ENCODE measurements at places on chromosomes 6 and 20.

DNA sequence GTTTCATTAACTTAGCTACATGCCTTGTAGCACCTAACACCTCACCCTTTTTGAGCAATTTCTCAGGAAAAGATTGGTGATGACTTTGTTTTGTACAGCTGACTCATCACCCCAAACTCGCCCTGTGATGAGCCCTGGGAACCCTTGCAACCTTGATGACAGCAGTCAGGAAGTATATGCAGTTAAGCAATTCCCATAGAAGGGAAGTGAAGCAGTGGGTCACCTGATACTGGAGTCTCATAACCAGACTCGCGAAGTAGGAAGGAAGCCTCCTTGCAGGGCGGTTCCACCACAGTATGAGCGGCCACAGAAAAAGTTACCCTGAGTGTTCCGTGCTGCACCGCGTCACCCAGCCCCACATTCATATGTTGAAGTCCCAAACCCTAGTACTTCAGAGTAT is 82.0 kb upstream of the EDN1 start:
- no peak for DNase-seq

GRCh38 chr6:105936972-105937371 is 149.2 kb upstream of the PRDM1 start:
- no peak for DNase-seq

DNA sequence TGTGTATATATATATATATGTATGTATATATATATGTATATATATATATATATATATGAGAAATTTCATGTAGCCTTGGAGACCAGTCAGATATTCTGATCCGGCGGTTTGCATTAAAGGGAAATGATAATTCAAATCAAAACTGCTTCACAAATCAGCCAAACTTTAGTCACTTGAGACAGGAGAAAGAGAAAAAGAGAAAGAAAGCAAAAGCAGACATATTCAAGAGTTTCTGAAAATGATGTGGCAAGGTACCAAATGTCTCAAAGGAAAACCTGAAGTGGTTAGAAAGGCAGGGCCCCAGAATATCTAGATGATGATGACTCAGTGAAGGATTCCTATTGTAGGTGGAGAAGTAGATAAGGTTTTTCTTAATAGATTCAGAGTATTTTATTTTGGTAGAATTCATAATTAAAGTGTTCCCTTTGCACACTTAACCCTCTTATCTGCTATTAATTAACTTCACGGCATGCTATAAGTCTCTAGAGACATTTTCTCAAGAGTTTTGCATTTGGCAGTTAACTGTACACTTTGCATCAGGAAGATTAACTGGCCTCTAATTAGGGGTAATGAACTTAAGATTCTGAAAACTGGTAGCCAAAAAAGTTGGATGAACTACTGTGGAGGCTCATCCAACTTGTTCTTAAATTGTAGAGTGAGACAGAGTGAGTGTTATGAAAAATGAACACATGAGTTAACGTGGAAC is 50.1 kb upstream of the ASF1A start:
- peak; percentile 35 for DNase-seq

GRCh38 chr20:57803508-57804005 is 93.7 kb upstream of the PMEPA1 start:
- DNase-seq, result no peak

GRCh38 chr6:43970913-43971775 is 156.1 kb downstream of the MRPL14 start:
- DNase-seq, result no peak

DNA sequence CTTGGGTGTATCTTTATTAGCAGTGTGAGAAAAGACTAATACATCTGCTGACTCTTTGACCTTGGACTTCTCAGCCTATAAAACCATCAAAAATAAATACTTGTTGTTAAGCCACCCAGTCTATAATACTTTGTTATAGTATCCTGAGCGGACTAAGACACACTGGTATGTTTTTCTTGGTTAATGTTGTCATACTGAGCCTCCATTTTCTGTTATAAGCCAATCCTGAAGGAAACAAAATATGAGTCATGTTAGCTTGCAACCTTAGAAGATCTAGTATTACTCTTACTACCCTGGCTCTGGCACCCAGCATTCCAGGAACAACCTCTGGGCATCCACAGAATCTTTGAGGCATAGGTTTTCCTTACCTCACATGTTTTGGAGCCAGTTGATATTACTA is 307.2 kb downstream of the FRK start:
- DNase-seq, result no peak

GRCh38 chr6:128078276-128078675 is 177.4 kb upstream of the THEMIS start:
- DNase-seq, result no peak

DNA sequence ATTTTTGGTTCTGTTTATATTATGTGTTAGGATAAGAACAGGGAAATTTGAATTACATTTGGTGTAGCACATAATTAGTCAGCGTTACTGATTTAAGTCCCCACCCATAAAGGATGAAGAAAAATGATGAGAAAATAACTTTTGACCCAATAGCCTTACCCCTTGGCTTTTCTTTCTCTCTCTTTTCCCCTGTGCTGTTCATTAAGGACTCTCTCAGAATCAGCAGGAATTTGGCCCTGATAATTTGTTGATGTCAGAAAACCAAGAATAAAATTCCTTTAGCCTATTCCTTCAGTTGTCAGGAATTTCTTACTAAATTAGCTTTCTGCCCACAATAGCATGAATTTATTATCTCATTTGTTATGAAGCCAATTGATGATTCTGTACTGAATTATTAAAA is 18.5 kb downstream of the PLCB1 start:
- no peak for DNase-seq

- peak; percentile 75 for DNase-seq
Observed at GRCh38 chr6:108874470-108875160, 26.4 kb downstream of the ARMC2 start.

- DNase-seq, result no peak
Observed at GRCh38 chr20:41176711-41177552, 39.6 kb downstream of the PLCG1 start.

- DNase-seq, result no peak
Observed at GRCh38 chr20:25351024-25351360, 39.6 kb downstream of the ABHD12 start.

DNA sequence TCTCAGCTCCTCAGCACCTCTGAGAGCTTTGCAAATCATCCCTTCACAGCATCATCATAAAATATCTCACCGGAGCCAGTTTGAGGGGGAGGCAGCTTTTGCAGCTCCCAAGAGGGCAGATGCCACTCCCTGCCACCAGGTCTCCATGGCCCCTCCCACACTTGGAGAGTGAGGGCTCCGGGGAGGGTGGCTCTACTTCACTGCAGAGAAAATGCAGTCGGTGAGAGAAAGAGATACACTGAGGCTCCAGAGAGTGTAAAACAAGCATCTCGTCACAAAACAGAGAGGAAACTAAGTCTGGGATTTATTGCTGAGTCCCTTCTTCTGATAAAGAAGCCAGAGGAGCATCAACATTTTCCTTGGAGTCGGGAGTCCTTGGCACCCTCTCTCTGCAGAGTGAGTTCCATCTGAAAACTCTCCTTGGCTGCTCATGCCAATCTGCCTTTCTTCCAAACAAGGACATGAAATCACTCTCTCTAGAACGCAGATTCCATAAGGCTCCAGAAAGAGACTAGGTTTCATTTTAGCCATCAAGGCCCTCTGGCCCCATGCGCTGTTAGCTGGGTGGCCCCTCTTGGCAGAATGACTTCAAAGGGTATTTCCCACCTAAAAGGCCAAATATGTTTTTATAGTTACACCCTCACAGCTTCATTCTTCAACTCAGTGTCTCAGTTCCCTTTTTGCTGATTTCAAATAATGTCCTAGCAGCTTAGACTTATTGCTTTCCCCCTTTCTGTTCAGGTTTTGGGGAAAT is 70.6 kb upstream of the F13A1 start:
- no peak for DNase-seq

DNA sequence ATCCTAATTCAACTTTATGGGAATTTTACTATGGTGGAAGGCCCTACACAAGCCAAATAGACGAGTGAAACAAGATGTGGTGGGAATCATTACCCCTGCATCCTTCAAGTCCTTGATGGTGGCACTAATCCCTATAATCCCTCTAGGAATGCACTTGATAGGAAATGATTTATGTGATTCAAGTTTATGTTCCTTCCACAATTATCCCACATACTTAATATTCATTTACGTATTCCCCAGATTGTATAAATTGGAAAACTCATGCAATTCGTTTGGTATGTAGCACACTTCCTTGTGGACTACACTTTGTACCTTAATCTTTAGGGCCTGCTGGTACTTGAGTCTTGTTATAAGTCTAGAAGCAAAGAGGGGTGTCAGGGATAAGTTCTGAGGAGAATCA is 40.8 kb downstream of the PKIB start:
- no peak for DNase-seq

GRCh38 chr20:61810738-61811135 is 254.9 kb downstream of the TAF4 start:
- DNase-seq, result no peak

DNA sequence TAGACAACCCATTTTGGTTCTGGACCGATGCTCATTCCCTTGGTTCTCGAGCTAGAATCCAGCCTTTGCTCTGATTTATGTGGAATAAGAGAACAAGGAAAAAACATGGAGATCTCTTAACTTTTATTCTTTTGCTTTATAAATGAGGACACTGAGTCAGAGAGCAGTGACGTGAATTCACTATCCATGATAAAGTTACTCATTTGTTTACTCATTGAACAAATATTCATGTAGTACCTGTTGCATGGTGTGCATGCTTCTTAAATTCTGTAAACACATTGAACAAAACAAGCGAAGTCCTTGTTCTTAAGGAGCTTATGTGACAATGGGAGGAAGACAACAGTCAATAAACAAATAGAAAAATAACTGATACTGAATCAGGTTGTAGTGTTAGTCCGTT is 56.9 kb downstream of the BMP2 start:
- no peak for DNase-seq

- DNase-seq, result no peak
Observed at GRCh38 chr6:17885889-17886576, 101.4 kb downstream of the KIF13A start.

DNA sequence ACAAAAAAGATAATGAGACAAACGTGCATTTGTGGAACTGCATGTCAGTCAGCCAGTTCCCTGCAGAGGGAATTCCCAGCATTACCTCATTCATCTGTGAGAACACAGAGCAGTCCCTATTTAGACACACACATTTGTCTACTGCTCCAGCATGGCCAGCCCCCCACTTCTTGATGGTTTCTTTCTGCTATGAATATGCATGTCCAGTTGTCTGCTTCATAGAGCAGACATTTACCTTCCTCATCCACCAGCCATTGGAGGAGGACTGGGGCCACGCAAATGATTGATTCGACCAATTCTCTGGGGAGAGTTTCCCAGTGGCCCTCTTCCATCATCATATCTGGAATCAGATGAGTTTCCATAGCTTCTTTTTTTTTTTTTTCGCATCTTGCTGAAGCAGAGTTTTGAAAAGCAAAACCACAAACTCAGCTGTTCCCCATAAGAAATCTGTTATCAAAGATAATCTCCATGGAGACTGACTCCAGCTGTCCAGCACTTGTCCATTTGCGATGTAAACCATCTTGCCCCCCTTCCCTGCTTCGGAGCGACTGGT is 11.8 kb downstream of the ENPP1 start:
- no peak for DNase-seq

GRCh38 chr6:5937169-5937909 is 69.4 kb downstream of the NRN1 start:
- no peak for DNase-seq

- no peak for DNase-seq
Observed at GRCh38 chr20:24149175-24149574, 160.6 kb upstream of the GGTLC1 start.

DNA sequence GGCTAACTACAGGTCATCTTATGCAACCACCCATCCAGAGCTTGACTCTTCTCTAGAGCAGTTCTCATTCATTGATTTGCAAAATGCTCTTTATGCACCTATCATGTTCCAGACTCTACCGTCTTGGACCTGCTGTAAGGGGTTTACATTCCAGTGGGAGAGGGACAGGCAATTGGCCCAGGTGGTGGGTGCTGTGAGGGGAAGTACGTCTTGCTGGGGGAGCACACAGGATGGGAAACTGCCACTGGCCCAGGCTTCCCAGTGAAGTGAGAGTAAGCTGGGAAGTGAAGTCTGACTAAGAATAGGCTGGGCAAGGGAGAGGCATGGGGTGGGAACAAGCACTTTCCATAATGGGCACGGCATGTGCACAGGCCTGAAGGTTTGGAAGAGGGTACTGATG is 13.8 kb downstream of the OLIG3 start:
- DNase-seq, result no peak

DNA sequence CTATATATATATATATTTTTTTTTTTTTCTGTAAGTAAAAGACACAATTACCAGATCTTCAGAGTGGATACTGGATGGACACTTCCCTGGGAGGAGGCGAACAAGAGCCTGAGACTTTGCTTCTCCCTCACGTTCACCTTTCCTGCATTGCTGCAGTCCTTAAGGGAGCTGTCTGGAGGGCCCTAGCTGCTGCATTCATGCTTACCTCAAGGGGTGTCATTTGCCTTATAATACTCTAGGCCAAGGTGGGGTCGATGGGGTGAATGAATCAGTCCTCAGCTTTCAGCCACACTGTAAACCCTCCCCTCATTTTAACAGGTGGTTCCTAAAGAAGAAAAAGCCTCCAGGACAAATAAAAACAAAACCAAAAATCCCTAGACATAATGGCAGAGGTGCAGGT is 34.8 kb upstream of the CD83 start:
- no peak for DNase-seq

GRCh38 chr6:167676666-167677421 is 149.9 kb upstream of the AFDN start:
- DNase-seq, result no peak

- DNase-seq, result no peak
Observed at GRCh38 chr6:35188886-35189285, 24.9 kb upstream of the SCUBE3 start.

DNA sequence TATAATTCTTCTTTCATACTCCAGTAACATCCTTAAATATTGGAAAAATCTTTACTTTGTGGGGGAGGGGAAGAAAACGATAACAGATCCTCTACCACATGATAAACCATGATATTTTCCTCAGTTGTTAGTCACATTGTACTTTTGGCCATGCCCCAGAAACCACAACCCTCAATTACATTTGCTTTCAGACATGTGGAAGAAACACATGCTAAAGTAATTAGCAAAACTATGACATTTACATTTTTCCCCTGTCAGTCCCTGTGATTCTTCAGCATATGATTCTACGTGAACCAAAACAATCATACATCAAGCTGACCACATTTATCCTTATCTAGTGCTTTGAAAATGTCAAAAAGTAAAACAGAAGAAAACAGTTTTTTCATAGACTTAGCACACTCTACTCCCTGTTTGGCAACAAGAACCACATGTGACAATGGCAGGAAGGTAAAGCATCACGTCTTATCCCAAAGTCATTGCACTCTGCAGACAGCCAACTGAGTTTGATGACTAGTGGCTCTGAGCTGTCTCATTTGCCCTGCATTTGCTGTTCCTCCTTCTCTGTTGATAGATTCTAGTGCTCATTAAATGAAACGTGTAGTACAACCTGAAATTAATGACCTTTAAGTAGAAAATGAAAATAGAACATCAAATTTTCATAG is 505.8 kb upstream of the MARCKS start:
- no peak for DNase-seq

- no peak for DNase-seq
Observed at GRCh38 chr6:147211349-147211748, 7.1 kb downstream of the STXBP5 start.
